Occipital lobe (tissue), 3 donors: ENCODE measurements at places on chromosomes 11 and 22. TPM values are rescaled to one million over a fixed set of nuclear protein-coding genes. Genes with fewer than 3 reads are reported as not detected.

OR5B3 gene
- total RNA-seq = not detected

OR51B5 gene
- 0.47 TPM for total RNA-seq

DBX1 gene
- total RNA-seq = not detected

CHEK2 gene
- total RNA-seq = 3.0 TPM

SEZ6L gene
- total RNA-seq = 91.7 TPM

TMEM25 gene
- 40.7 TPM for total RNA-seq

BIRC3 gene
- 1.7 TPM for total RNA-seq

TTC28 gene
- 157 TPM for total RNA-seq

MRGPRF gene
- total RNA-seq = 2.3 TPM

TBX10 gene
- total RNA-seq = not detected

WBP2NL gene
- total RNA-seq = 4.5 TPM

OR51A7 gene
- total RNA-seq = not detected

CENPM gene
- 1.6 TPM for total RNA-seq

OR2AG2 gene
- 0.47 TPM for total RNA-seq

OR4D5 gene
- not detected for total RNA-seq

EMID1 gene
- total RNA-seq = 31.8 TPM

KRTAP5-10 gene
- not detected for total RNA-seq

CYP2R1 gene
- 43.7 TPM for total RNA-seq

HEPHL1 gene
- total RNA-seq = not detected

TMA7B gene
- total RNA-seq = not detected

PRRG4 gene
- 0.16 TPM for total RNA-seq

DEFB131B gene
- not detected for total RNA-seq

DKK3 gene
- 185 TPM for total RNA-seq

AKIP1 gene
- 25.7 TPM for total RNA-seq

TECTA gene
- total RNA-seq = 1.7 TPM

TMEM191B gene
- 0.94 TPM for total RNA-seq

RAB39A gene
- total RNA-seq = 47.7 TPM

PPP1R14B gene
- 74.2 TPM for total RNA-seq

TRIM49 gene
- total RNA-seq = not detected

C11orf87 gene
- 29.8 TPM for total RNA-seq

PIH1D2 gene
- 2.0 TPM for total RNA-seq

CHRNA10 gene
- total RNA-seq = not detected

CCDC90B gene
- total RNA-seq = 166 TPM

OR4A16 gene
- total RNA-seq = not detected

CCDC73 gene
- total RNA-seq = not detected

POLR3H gene
- 23.7 TPM for total RNA-seq

SCGB2A2 gene
- not detected for total RNA-seq

ASRGL1 gene
- total RNA-seq = 23.6 TPM

PTPN5 gene
- total RNA-seq = 27.5 TPM

ROBO3 gene
- 4.2 TPM for total RNA-seq

PLXNB2 gene
- total RNA-seq = 46.0 TPM

LMNTD2 gene
- 0.16 TPM for total RNA-seq

ANO5 gene
- total RNA-seq = 26.8 TPM

LRRN4CL gene
- 0.16 TPM for total RNA-seq

BTBD18 gene
- not detected for total RNA-seq

SLC7A4 gene
- 1.4 TPM for total RNA-seq

PNPLA3 gene
- 12.8 TPM for total RNA-seq

ZC3H7B gene
- 51.3 TPM for total RNA-seq

OR52A1 gene
- not detected for total RNA-seq

PATL1 gene
- total RNA-seq = 3.7 TPM

SCGB1D2 gene
- not detected for total RNA-seq
